Stimulated activated naive CD4-positive, alpha-beta T cell (primary cell): ENCODE measurements at places on chromosomes 16 and 17.

GRCh38 chr17:5500247-5500588 lies 13.9 kb downstream of the MIS12 start:
- DNase-seq: no peak

DNA sequence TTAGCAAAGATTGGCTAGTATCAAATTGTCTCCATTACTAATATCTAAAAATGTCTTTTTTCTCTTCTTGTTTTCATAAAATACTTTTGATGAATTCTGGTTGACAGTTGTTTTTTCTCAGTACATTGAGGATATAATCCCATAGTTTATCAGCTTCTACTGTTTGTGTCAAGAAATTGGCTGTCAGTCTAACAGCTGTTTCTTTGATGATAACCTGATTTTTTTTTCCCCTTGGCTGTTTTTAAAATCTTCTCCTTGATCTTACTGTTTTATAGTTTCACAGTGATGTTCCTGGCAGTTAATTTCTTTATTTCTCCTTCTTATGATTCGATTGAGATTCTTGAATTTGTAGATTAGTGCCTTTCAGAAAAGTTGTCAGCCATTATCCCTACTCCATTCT lies 315.3 kb upstream of the PMFBP1 start:
- DNase-seq: no peak

- DNase-seq: no peak
Measured at GRCh38 chr16:86252596-86252995, 257.7 kb upstream of the FOXF1 start.

DNA sequence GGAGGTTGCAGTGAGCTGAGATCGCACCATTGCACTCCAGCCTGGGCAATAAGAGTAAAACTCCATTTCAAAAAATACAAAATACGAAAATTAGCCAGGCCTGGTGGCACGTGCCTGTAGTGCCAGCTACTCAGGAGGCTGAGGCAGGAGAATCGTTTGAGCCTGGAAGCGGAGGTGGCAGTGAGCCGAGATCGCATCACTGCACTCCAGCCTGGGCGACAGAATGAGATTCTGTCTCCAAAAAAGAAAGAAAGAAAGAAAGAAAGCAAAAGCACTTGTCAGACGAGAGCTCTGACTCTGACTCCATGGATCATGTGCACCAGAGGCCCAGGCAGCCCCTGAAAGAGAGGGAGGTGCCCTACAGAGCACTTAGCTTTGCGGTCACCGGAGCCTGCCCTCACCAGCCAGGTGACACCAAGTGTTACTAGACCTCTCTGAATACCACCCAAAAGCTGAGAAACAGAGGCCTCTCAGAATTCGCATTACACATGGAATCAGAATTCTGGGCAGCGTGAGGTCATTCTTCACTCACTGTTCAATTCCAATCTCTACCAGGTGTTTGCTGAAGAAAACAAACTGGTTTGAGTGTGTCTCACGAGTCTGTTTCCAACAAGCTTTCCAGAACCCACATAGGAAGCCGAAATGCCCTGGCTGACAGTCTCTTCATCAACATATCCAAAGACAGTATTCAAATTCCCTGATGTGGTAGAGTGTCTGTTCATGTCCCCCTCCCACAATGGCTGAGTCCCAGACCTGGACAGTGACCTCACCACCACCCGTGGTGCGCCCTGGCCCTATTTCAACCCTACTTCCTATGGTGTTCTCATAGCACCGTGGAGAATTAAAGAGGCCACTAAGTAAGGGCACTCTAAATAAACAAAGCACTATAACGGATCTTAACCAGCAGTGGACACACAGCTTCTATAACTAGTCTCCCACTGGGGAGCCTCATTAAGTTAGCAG lies 1.5 kb downstream of the FLCN start:
- peak; percentile 24 for DNase-seq

- no peak for DNase-seq
Measured at GRCh38 chr16:12362482-12363458, 386.2 kb downstream of the SNX29 start.

DNA sequence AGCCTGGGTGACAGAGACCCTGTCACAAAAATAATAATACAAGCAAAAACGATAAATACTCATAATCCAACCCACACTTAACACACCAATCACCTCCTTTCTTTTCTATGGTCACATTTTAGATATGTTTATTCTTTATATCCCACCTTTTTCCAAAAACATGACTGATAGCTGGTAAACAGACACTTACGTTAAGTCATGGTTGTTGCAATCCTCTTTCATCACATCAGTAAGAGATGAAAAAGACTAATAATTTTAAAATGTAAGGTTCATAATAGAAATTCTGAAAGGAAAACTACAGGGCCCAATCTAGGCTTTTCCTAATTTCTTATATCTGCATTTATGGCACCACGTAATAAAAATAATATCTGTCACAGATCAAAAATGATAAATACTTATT lies 10.2 kb downstream of the SMURF2 start:
- no peak for DNase-seq

GRCh38 chr17:75979705-75980187 lies 706 bp downstream of the TEN1 start:
- no peak for DNase-seq

DNA sequence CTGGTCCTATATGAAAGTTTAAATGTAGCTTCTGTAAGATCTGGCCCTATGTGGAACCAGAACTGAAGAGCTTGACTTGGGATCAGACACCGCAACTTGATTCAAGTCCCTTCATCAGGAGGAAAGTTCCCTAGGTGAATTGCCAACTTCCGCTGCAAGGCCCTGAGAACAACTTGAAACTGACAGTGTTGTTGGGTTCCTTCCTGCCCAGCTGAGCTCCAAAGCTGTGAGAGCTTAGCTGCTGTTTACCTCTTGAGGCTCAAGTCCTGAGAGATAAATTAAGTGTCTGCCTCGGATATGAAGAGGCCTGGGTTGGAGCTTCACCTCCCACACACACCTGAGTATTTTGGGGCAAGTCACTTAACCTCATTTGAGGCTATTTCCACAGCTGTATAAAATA lies 44.7 kb downstream of the REXO5 start:
- DNase-seq: no peak

- no peak for DNase-seq
Measured at GRCh38 chr16:67399218-67399733, 6.0 kb upstream of the TPPP3 start.

- peak; percentile 50 for DNase-seq
Measured at GRCh38 chr16:17213025-17213424, 257.7 kb downstream of the XYLT1 start.

DNA sequence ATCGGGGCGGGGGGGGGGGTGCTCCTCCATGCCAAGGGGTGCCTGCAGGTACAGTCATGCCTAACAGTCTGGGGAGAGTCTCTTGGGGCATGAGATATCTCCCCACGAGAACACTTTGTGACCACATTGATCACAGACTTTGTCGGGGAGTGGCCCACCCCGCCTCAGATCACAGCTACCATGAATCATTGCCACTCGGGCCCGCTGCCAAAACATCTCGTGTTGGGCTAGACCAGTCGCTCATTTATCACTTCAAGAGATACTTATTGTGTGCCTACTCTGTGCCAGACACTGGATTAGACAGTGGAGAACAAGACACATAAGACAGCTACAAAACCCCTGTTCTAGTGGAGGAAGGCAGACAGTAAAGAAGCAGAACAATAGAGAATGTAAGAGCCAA lies 72.6 kb downstream of the CLEC16A start:
- DNase-seq: no peak
